Stimulated activated CD4-positive, alpha-beta T cell treated with anti-CD3 and anti-CD28 coated beads, Interleukin-4, amount 100 ng/mL, for 4 hours (primary cell): ENCODE measurements at places on chromosomes 16 and 17.

- no peak for DNase-seq
These were observed 2.2 kb downstream of the CARMIL2 start for GRCh38 chr16:67647111-67647651.

DNA sequence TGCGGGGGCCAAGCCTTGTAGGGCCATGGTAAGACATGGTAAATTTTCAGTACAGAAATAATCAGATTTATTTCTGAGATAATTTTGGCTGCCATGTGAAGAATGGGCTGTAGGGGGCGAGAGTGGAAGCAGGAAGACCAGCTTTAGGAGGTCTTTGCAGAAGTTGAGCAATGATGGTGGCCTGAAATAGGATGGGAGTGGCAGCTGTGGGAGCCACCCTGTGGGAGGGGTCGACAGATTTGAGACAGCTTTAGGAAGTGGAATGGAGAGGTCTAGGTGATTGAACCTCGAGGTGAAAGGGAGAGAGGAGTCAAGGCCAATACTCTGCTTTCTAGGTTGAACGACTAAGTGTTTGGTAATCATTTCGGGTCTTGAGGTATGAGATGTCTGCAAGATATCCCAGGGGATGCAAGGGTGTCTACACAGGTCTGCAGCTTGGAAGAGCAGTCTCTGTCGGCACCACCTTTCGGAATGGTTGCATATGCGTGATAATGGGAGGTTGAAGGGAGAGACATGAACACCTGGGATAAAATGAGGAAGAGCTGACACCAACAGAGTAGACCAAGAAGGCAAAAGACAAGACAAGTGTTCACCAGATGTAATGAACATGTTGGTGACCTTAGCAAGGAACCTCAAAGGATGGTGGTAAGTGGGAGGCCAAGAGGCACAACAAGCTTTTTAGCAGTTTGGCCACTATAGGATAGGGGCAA lies 4.2 kb upstream of the ATXN7L3 start:
- DNase-seq, result no peak

DNA sequence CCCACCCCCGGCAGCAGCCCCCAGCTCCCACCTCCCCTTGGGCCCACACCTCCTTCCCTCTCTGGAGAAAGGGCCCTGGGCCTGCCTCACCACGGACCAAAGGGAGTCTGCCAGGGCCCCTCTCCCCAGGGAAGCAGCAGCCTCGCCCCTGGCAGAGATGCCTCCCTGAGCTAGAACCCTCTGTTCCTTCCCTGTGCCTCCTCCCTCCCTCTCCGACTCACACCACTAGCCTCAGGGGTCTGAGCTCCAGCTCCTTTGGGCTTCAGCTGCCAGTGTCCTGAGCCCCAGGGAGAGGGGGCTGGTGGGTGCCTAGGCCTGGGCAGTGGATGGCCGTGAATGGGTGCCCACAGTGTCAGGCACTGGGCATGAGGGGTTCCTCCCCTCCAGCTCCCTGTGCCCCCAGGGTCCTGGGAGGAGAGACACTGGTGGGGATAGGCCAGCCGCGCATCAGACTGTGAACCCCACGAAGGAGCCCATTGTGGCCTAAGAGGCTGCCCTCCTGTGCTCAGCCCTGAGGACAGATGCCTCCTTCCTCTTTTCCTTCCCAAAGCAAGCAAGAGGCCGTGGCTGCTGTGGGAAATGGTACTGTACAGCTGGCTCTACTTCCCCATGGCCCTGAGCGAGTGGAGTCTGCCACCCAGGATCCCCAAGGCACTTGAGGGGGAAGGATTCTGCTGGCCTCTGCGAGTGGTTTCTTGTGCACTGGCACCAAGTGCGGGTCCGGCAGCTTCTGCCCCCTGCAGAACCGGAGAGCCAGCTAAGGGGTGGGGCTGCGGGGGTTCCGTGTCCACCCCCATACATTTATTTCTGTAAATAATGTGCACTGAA lies 20.7 kb downstream of the MMP15 start:
- DNase-seq, result no peak

GRCh38 chr17:77880711-77881450 lies 77.6 kb upstream of the TNRC6C start:
- no peak for DNase-seq

DNA sequence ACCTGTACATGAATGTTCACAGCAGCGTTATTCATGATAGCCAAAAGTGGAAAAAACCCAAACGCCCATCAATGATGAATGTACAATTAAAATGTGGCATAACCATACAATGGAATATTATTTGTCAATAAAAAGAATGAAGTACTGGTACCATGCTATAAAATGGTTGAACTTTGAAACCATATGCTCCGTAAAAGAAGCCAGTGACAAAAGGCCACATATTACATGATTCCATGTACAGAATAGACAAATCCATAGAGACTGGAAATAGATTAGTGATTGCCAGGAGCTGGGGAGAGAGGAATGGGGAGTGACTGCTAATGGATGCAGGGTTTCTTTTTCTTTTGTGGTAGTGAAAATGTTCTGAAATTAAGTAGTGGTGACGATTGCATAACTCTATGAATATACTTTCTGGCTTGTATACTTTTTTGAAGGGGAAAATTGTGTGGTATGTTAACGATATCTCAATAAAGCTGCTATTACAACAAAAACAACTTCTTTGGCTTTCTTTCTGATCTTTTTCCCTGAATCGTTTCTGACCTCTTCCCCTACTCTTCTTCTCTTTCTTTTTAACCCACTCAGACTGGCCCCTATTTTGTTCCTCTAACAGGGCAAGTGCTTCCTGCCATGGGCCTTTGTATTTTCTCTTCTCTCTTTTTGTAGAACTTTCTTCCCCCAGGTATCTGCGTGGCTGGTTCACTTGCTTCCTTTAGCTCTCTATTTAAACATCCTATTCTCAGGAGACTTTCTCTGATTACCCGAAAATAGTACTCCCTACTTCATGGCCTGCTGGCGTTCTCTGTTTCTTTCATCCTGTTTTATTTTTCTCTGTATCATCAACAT lies 67.9 kb downstream of the FTO start:
- no peak for DNase-seq

DNA sequence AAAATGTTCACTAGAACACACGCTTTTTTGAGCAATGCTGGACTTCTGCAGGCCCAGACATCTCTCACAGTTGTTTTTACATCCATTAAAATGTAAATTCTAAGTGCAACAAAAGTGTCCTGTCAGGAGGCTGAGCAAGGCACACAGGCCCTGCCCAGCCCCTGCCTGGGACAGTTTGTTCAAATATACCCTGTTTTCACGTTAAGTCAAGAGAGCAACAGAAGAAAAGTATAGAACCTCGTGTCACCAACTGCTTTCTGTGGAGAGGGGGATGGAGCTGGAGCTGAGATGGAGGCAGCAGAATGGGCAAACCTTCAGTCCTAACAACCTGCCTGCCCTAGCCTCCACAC lies 4.3 kb upstream of the HOXB2 start:
- no peak for DNase-seq

DNA sequence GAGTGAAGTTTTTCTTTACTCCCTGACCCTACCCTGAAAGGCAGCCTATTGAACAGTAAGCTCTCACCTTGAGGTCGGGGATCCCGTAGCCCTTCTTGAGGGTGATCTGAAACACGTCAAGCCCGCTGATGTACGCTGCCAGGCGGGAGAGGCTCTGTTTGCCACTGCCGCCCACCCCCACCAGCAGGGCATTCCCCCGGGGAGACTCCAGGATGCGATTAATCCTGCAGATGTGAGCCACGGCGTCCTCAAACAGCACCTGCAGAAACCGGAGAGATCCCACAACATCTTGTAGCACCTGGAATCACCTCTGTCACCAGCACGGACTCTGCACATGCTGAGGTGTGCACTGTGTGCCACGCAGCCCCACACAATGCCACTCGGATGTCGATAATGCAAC lies 96.8 kb downstream of the PGS1 start:
- DNase-seq, result no peak

DNA sequence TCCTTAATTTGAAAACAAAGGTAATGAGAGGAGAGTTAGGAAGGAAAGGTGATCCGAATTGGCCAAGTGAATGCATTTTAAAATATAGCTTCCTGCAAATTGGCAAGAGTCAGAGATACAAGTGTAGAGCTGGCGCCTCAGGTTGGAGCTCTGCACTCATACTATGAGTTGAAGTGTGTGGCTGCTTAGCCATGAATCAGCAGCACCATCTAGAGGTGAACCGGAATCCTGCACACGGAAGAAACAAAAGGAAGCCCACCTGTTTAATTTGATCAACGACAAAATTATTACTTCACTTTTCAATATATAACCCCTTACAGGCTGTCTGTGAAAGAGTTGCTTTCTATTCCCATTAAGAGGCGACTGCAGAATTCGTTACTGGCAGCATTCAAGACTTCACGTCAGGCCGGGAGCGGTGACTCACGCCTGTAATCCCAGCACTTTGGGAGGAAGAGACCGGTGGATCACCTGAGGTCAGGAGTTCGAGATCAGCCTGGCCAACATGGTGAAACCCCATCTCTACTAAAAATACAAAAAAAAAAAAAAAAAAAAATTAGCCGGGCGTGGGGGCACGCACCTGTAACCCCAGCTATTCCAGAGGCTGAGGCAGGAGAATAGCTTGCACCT lies 1253.7 kb upstream of the CDH8 start:
- DNase-seq, result no peak

- DNase-seq, result peak; percentile 83
These were observed 49.7 kb downstream of the TUBD1 start for GRCh38 chr17:59842901-59843652.

- DNase-seq, result peak; percentile 35
These were observed 63.9 kb upstream of the DNAJA2 start for GRCh38 chr16:47037396-47037745.

DNA sequence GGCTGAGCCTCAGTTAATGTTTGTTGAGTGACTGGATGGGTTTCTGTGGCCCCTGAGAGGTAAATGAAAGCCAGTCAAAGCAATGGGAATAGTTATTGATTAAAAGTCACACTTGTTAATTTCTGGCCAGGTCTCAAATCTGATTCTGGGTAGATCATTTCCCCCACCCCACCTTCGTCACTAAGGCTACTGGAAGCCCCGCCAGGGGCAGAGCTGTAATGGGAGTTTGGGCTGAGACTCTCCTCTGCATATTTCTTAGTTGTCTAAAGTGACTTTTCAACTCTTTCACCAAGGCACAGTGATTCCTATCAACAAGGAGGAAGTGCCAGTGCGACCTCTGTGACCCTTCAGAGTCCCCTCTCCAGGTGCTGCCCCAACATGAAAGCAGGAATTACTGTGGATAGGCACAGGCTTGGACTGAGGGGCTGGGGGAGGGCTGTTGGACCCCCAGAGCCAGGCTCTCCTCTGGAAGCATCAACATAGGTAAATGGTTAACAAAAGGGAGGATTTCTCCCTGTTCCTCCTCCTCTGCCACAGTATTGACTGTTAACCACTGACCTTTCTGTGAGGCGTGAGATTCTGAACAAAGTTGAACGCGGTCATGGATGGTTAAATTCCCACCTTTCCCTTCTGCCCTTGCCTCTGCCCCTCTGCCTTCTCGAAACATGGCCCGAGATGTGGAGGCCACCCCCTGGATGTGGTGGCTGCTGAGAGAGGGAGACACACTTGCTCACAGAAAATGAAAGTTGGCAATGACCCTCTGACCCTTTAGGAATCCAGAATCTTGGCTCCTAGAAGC lies 20.8 kb upstream of the TBX2 start:
- no peak for DNase-seq

GRCh38 chr17:31738488-31738887 lies 120.6 kb downstream of the COPRS start:
- no peak for DNase-seq

- no peak for DNase-seq
These were observed 46.5 kb downstream of the TEX2 start for GRCh38 chr17:64216338-64217248.

DNA sequence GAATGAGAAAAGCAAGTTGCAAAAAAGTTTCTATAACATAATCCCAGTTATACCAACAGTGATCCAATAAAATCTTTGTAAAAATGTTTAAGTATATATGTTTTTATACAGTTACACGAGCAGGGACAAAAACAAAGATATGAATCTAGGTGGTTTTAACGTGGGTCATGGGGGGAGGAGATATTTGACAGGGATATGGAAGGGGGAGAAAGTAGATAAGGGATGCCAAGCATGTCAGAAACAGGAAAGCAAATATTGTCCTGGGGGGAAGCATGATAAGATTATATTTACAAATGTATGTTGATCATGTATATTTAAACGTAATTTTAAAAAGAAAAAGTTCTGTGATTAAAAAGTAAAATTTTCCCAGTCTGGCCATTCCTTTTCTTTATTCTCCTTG lies 43.1 kb downstream of the TNRC6C start:
- DNase-seq, result no peak

DNA sequence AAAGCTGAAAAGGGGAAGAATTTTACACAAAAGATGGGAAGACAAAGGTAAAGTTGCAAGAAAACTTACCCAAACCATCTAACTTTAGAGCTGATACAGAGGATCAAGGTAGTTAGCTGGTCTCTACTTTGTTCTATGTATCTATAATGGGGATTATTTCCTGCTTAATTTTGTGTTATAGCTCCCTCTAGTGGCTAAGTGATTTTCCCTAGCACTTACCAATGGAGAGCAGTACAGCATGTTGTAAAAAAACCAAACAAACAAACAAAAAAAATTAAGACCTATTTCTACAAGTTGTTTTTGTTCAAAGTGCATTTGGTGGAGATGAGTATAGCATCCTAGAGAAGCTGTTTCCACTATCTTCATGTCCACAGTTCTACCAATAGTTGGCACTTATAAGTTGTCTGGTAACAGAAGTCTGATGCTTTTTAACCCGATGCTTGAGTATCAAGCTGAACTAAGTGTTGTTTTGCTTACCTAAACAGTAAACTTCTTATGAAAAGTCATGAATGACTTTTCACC lies 7.5 kb downstream of the SRSF1 start:
- no peak for DNase-seq

DNA sequence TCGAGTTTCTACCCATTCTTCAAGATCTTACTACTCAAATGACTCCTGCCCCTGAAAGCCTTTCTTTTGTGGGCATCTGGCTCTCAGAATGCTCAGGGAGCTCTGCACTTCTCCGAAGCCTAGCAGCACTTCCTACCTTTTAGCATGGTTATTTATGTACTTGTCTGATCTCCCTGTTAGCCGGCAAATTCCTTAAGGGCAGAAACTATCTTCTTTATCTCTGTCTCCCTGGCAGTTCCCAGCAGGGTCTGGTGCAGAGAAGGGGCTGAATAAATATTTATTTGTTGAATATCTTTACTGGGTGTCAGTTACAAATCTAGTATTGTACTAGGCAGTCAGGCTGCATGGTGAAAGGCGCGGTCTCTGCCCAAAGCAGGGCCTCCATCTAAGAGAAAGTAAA lies 30.7 kb downstream of the TMEM132E start:
- no peak for DNase-seq

GRCh38 chr17:16519021-16519420 lies 27.0 kb upstream of the LRRC75A start:
- no peak for DNase-seq

GRCh38 chr16:80689487-80689886 lies 114.9 kb downstream of the CDYL2 start:
- no peak for DNase-seq

GRCh38 chr16:75745242-75745641 lies 19.0 kb upstream of the CPHXL start:
- DNase-seq, result no peak

- DNase-seq, result no peak
These were observed 23.2 kb upstream of the NACA2 start for GRCh38 chr17:61614219-61614618.
